ENCODE measurements at places on chromosomes 1 and 21. TPM values are rescaled to one million over a fixed set of nuclear protein-coding genes. Genes with fewer than 3 reads are reported as not detected.

GRCh38 chr1:75625795-75626194 is 14.9 kb upstream of the SLC44A5 start:
- no peak for DNase-seq
- no peak overlapping the region for H3K27ac ChIP-seq
- no peaks in the 10 kb centered on the region for H3K36me3 ChIP-seq
- H3K27me3 ChIP-seq, result no peaks in the 10 kb centered on the region
- no peaks in the 10 kb centered on the region for H3K4me1 ChIP-seq

DNA sequence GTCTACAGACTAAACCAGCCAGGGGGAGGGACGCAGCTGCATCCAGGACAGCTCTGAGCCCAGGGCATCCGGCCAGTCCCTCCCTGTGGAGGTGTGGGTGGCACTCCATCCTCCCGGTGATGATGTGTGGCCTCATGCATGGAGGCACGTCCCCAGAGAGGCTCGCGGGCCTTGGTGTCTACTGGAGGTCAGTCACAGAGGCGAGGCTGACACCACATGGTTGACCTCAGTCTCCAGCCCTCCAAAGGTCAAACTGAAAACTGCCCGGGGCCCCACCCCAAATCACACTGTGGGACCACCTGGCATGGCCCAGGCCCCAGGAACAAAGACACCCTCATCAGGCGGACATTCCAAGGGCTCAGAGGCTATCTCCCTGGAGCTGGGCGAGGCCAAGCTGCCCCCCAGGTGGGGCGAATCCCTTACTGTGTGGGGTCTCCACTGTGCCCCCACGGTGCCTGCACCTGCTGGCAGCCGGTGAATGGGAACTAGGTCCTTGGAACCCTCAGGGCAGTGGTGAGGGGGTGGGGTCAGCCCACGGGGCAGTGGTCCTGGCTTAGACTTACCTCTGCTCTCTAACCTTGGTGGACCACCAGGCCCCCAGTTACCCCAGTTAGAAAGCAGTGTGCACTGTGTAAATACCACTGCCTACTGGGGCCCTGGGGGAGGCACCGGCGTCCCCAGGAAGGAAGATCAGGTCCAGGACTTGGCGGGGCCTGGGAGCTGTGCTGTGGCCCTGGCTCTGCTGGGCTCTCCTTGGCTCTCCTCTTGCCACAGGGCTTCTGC is 49.1 kb downstream of the TRPM2 start:
- no peak overlapping the region for H3K27ac ChIP-seq
- no peaks in the 10 kb centered on the region for H3K4me1 ChIP-seq
- DNase-seq, result no peak
- H3K27me3 ChIP-seq, result no peaks in the 10 kb centered on the region
- H3K4me3 ChIP-seq, result no peak overlapping the region

GRCh38 chr1:100622037-100622436 is 84.1 kb downstream of the GPR88 start:
- H3K27me3 ChIP-seq, result no peaks in the 10 kb centered on the region
- H3K27ac ChIP-seq, result no peak overlapping the region
- no peaks in the 10 kb centered on the region for H3K36me3 ChIP-seq
- DNase-seq, result no peak
- H3K4me3 ChIP-seq, result no peak overlapping the region
- H3K4me1 ChIP-seq, result no peaks in the 10 kb centered on the region

DNA sequence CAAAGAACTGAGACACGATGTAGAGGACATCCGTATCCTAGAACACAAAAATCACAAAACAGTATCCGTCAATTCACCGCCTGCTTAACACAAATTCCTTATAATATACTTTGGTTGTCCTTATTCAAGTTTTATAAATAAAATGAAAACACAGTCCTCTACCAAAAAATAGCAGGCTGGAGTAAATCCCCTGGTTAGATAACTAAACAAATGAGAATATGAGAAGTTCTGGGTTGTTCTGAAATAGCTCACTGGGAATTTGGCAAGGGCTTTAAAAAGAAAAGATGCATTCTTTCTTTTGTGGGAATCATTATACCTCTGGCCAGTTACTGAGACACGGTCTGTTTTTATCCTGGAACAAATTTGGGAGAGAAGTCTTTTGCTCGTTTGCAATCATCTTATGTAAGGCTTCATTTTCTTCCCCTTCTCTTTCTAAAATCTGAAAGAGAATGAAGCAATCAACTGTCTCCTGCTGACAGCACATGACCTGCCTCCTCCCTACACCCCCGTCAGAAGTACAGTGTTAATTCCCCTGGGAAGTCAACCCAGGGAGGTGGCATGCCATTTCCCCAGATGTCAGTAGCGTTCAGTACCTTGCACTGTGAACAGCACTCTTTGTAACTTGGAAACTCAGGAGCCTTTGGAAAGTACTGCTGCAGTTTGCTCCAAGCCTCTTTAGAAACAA is 37.1 kb upstream of the RAP1GAP start:
- no peak for DNase-seq
- H3K36me3 ChIP-seq, result peaks cover 3% of the 10 kb centered on the region

GRCh38 chr1:245995474-245995873 is 511.6 kb downstream of the SMYD3 start:
- DNase-seq, result no peak
- no peak overlapping the region for H3K27ac ChIP-seq
- no peaks in the 10 kb centered on the region for H3K36me3 ChIP-seq
- H3K4me1 ChIP-seq, result no peaks in the 10 kb centered on the region
- no peaks in the 10 kb centered on the region for H3K27me3 ChIP-seq

GRCh38 chr1:89390707-89391106 is 26.8 kb downstream of the GBP6 start:
- no peak overlapping the region for H3K27ac ChIP-seq
- no peaks in the 10 kb centered on the region for H3K27me3 ChIP-seq
- H3K4me1 ChIP-seq, result no peaks in the 10 kb centered on the region
- no peaks in the 10 kb centered on the region for H3K36me3 ChIP-seq
- DNase-seq, result no peak

The FCRL2 gene
- under 0.01 TPM for total RNA-seq

The MYBPH gene
- total RNA-seq, result not detected

The CACHD1 gene
- total RNA-seq, result 25.3 TPM

The RAB3B gene
- total RNA-seq, result not detected

The CFHR1 gene
- not detected for total RNA-seq

All from breast epithelium (tissue), 4 donors.